Astrocyte of the hippocampus (primary cell): ENCODE measurements at places on chromosomes 13 and 19.

- no peak for DNase-seq
Measured at GRCh38 chr13:99279637-99280036, 21.5 kb upstream of the GPR18 start.

- no peak for DNase-seq
Measured at GRCh38 chr19:10222201-10222890, 8.8 kb downstream of the S1PR2 start.

DNA sequence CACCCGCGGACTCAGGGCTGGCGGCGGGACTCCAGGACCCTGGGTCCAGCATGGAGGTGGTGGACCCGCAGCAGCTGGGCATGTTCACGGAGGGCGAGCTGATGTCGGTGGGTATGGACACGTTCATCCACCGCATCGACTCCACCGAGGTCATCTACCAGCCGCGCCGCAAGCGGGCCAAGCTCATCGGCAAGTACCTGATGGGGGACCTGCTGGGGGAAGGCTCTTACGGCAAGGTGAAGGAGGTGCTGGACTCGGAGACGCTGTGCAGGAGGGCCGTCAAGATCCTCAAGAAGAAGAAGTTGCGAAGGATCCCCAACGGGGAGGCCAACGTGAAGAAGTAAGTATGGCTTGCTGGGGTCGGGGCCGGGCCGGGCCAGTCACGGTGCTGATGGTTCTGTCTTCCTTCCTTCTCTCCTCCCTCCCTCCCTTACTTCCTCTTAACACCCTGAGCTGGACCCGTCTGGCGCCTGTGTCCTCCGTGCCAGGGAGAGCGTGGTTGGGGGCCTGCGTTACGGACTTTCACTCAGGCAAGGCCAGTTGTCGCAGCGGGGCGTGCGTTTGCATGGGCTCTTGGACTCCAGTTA lies 1.4 kb downstream of the STK11 start:
- peak; percentile 54 for DNase-seq

GRCh38 chr19:47459477-47459876 lies 12.2 kb downstream of the SLC8A2 start:
- DNase-seq = no peak

DNA sequence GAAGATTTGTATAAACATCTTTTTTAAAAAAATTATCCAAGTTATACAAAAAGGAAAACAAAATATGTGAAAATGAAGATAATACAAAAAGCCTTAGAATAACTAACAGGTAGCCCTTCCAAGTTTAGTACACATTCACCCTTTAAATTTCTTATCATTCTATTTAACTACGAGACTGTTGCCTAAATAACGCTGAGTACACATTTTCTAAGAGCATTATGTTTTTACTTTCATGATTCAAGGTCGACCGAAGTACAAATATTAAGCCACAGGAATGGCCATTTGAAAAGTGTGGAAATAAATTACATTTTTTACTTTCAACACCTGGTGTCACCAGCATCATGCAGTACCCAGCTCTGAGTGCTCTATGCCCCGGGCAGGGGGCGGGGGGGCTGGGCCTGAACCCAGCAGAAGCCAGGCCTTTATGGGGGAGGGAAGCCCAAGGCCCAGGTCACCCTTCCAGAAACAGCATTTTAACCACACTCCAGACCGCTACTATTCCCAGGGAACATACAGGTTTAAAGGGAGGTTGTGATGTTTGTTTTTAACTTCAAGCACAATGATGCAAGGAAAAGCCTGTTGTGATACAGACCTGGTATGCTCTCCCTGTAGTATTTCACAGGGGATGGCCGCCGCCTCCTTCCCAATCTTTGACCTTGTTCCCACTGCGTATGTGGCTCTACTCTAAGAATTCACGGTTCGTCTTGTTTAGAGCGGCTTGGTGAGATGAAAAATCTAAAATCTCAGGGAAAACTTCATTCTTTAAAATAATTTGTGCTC lies 24.0 kb downstream of the GGACT start:
- DNase-seq = no peak

- no peak for DNase-seq
Measured at GRCh38 chr13:110269509-110270185, 37.3 kb downstream of the COL4A1 start.
